Heart right ventricle (tissue), 16 donors: ENCODE measurements at places on chromosomes 5 and 9.

DNA sequence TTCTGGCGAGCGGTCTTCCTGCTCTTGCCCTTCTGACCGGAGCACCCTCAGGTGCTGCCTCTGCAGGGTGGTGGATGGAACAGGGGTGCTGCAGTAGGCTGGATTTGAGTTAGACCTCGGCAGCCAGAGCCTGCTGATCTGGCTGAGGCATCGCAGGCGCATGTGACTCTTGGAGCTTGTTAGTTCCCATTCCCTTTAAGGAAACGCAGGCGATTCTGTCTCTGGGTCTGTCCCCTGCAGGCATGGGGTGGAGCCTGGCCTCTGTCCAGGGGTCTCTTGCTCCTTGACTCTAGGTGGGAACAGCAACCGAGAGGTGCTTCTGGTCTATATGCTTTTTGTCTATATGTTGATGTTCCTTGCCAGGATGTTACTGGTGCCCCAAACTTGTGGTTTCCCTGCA is 3.1 kb downstream of the WNK2 start:
- peak; percentile 75 for DNase-seq

DNA sequence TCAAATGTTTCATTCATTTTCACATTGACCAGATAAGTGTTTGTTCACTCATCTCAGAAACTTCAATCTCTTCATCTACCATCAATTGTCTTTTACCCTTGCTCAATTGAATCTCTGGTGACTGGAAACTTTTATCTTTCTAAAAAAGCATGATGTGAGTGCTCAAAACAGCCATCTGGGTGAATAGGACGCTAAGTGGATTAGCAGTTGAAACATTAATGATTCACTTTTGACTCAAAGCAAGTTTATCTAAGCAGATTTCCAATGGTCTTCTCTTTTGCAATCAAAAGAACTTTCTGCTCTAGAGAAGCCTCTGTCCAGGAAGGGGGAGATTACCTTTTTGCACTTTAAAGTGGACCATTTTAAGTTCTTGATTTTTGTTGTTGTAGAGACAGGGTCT is 22.2 kb downstream of the KLF4 start:
- DNase-seq: no peak

DNA sequence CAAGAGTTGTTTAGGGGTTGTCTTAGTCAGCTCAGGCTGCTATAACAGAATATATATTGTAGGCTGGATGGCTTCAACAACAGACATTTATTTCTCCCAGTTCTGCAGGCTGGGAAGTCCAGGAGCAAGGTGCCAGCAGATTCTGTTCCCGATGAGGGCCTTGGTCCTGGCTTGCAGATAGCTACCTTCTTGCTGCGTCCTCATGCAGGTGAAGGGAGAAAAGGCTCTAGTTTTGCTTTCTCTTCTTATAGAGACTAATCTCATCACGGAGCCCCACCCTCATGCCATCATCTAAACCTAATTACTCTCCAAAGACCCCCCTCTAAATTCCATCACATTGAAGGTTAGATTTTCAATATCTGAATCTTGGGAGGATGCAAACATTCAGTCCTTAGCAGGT is 246.0 kb upstream of the ANKRD55 start:
- no peak for DNase-seq

DNA sequence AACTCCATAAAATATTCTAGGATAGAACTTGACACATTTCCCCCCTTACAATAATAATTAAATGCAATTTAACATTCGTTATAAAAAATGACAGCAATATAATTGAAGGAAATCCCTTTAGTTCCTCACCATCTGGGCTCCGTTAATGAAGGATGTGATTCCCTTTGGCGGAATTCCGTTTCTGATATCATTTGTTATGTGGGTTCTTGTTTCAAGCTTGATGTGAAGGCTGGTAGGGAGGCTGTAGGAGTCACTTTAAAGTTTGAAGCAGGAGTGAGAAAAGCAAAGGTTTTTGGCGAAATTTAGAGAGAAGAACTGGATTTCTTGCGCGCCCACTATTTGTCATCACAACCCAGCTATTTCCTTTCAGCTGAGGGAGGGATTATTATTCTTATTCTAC is 4.0 kb downstream of the RGS7BP start:
- no peak for DNase-seq

DNA sequence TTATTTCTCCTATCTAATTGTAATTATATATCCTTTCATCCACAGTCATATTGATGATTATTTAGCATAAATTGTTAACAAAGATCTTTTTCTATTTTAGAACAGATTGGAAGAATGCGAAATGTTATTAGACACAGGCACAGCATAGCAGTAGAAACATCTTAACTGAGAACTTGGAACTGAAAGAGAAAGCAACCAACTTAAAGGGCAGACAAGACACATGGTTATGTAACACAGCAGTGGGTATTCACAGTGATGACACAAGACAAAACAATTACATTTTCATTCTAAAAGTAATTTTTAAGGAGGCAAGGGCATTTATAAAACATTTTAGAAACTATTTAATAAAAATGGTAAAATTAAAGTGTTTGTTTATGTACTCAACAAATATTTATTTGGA is 57.7 kb upstream of the MEF2C start:
- DNase-seq: no peak

DNA sequence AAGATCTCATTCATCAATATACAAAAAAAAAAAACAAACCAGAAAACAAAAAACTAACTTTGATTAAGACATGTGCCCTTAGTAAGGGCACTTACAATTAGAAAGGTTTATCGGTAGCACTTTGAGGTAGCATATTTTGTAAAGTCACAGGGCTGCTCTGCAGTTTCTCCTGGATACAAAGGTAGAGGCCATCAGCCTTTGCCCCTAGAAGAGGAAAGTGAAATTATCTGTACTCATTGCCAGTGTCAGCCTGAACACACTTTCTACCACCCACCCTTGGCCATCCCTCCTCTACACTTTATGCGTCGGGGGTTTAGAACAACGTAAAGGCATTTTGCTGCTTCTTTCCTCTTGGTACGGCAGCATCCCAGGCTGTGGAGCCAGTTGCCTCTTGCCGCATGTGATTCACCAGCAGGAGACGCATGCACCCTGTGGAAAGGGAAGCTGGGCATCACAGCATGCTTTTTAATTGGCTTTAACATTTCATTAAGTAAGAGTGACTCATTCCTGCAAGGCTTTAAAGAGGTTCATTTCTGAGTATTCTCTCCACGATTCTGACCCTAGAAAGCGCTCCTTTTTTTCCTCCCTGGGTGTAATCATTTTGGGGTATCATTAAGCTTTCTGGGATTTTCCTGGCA is 84.6 kb downstream of the CEMIP2 start:
- DNase-seq: no peak
